Frontal cortex (tissue), 4 donors: ENCODE measurements at places on chromosomes 6 and 20. TPM values are rescaled to one million over a fixed set of nuclear protein-coding genes. Genes with fewer than 3 reads are reported as not detected.
A peak's percentile ranks its signal among the peaks of the same experiment; 100 is the strongest.

- DNase-seq: peak; percentile 29
Observed at GRCh38 chr6:159977255-159977903, 8.5 kb downstream of the IGF2R start.

DNA sequence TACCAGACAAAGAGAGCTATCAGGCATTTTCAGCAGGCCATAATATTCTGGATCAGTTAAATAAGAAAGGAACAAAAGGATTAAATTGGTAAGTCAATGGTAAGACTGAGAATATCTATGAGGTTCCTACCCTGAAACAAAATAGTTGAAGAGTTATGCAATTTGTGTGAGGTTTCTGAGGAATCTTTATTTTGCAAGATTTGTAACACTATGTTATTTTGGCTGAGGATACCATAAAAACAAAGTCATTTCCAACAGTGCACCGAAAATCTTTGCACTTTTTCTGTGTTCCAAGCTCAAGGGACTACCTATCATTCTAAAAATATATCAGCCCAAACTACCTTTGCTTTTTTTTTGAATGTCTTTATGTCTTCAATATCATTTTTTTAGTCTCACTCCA, 383.3 kb upstream of the CITED2 start:
- no peak for DNase-seq

GRCh38 chr20:63024573-63025392, 18.0 kb upstream of the BHLHE23 start:
- DNase-seq: no peak

DNA sequence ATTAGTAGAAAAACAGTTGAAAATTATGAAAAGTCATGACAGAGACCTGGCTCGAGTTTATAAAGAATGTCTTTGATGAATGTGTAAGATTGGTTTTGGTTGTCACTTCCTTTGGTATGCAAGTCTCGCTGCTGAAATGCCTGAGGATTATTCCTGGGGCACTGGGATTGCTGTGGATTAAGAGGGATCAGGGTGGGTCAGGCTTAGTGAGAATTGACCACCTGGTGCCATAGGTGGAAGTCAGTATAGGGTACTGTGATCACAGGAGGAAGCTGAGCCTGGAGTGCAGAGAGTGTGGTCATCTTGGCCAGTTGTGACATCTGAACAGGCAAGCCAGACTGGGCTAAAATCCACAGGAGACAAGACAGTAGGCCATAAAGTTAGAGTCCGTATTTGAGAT, 34.9 kb downstream of the CEP43 start:
- no peak for DNase-seq

DNA sequence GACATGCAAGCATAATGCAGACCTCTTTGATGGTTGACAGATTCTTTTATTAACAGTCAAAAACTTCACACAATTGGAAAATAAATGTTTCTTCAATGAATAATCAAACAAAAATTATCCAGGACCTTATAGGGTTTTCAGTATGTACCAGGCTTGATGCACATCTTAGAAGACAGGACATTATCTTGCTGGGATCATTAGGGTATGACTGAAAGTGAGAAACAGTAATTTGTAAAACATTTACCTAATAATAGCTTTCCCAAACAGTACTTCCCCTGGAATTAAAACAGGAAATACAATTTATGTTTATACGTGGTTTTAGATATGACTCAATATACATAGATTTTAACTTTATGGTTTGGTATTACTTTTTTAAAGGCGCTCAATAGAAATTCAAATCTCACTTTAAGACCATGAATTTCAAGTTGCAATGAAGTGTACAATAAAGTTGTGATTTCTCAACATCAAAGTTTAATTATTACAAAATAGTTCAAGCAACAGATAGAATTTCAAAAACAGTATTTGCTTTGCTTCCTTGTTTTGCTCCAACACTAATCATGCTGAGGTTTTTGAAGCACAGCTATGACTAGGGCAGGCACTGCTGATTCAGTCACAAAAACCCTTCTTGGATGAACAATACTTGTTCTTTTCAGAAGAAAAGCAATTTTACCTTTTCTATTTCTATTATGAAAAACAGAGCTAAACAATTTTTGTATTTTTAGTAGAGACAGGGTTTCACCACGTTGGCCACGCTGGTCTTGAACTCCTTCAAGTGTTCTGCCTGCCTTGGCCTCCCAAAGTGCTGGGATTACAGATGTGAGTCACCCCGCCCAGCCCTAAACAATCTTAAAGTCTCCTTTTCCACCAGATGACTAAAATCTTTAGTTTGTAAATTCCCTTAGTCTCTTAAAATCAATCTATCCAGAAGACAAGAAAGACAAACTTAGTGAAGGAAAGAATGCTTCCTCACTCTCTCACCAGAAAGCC, 13.7 kb downstream of the SOD2 start:
- no peak for DNase-seq

DNA sequence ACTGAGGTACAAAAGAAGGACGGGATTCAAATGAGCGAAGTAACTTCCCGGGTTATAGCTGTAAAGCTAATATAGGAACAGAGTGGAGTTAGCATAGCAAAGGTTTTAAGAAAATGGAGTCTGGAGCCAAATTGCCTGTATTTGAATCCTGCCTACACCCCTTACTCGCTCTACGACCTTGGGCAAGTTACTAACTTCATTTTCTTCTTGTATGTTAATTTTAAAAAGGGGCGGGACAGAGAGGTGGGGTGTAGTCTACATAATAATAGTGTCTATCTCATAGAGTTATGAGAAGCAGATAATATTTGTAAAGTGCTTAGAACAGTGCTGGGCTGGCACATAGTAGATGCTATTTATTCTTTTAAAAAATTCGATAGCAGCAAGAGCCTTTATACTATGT, 705 bp downstream of the ZSCAN23 start:
- DNase-seq: no peak

- DNase-seq: no peak
Observed at GRCh38 chr6:5942591-5942990, 64.1 kb downstream of the NRN1 start.

DNA sequence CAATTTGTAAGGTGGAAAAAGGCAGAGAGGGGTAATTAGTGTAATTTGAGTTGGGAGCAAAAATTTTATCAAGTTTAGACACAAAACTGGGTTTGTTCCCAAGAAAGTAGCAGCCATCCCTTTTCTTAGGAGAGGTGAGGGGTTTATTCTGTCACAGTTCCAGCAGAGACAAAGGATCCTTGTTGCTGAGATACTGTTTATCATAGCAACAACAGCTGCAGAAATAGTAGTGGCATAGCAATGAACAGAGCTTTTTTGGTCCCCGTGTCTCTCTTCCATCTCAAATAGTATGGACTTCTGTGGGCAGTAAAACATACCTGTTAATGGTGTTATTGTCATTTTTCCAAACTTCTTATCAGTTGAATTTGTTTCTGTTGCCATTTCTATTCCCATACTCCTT, 23.9 kb downstream of the ZKSCAN8 start:
- DNase-seq: no peak

Gene HCRTR2
- total RNA-seq: 30.6 TPM

Gene KIF6
- 1.2 TPM for total RNA-seq

Gene GABRR1
- not detected for total RNA-seq

Gene ITPA
- total RNA-seq: 47.3 TPM
